Vagina (tissue), 2 donors: ENCODE measurements at places on chromosomes 4 and X.

- no peak for DNase-seq
These were observed 111.2 kb upstream of the TMEM47 start for GRCh38 chrX:34768290-34768689.

DNA sequence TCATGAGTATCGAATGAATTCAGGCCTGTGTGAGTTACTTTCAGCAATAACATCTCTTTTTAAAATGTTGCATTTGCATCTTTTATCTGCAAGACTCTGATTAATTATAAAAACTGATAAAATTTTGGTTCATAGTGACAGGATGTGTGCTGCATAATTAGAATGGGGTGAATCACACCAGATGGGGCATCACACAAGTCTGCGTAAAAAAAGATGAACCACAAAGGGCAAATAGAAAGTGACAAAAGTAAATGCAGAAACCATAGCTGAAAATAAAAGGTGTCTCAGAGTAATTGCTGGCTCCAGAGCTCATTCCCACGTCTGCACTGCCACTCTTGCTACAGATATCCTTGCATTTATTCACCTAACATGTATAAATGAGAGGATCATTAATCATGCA lies 131.1 kb downstream of the HS3ST1 start:
- no peak for DNase-seq

GRCh38 chrX:9182041-9182440 lies 148.1 kb upstream of the FAM9B start:
- DNase-seq = no peak

DNA sequence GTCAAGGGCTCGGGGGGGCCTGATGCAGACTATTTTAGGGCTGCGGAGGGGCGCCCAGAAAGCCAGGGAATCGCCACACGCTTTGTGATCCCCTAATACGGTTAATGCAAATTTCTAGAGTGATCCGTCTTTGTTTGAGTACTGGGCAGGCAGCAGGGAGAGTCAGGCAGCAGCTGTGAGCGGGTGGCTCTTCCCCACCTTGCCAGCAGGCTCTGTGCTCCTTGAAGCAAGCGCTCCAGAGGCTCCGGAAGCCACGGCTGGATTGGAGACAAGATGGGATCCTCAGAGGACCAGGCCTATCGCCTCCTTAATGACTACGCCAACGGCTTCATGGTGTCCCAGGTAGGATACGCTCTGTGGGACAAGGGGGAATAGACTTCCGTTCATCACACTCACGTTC lies at the start of gene ASMT:
ASMT (plus strand) TSS at position 133 of the 400 bp plus-strand sequence; CDS start at position 274, 141 bp downstream.
- no peak for DNase-seq

DNA sequence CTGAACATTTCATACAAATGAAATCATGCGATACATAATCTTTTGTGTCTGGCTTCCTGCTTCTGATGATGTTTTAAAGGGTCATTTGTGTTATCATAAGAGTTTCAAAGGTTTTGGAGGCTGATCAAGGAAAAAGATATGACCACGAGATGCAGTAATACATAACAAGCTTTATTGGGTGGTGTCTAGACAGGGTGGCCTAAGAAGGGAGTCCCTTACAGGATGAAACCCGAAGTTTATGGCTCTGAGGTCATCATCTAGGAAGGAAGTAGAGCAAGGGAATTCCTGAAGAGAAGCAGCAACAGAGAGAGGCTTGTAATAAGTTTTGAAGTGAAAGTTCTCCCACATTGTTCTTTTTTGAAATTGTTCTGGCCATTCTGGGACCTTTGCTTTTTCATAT lies 40.8 kb upstream of the SOD3 start:
- DNase-seq = no peak

DNA sequence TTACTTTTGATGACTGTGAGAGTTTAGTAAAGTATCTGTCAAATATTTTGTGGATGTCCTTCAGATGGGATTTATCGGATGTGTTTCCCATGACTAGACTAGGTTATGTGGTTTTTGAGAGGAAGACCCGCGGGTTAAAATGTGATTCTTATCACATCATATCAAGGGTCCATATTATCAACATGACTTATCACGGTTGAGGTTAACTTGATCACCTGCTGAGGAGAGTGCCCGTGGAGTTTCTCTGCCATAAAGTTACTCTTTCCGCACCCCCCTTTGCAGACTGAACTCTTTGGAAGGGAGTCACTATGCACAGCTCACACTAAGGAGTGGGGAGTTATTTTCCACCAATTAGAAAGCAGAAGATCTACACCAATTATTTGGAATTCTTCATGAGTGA lies 38.7 kb downstream of the GLRB start:
- DNase-seq = no peak

DNA sequence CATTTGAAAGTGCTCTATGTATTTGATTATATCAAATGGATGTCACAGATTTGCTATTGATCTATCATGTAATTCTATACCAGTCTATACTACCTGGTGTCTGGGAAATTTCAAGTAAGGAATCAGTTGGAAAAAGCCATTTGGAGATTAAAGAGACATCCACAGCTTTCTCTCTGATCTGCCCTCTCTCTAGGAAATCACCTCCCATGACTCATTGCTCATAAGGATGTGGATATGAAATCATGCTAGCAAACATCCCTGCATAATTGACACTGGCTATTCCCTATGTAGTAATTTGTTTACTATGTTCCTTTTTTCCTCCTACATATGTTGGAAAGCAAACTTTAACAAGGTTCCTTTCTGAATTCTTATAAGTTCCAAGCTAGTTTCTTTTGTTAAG lies 94.3 kb downstream of the TEX13A start:
- DNase-seq = no peak

- DNase-seq = no peak
These were observed 462.3 kb upstream of the ADGRL3 start for GRCh38 chr4:60737858-60738257.

- DNase-seq = no peak
These were observed 26.3 kb downstream of the TBC1D14 start for GRCh38 chr4:6935965-6936364.

GRCh38 chr4:185805262-185805802 lies 6.7 kb downstream of the SORBS2 start:
- DNase-seq = no peak

- DNase-seq = no peak
These were observed 14.0 kb downstream of the RBMX start for GRCh38 chrX:136866337-136867095.

DNA sequence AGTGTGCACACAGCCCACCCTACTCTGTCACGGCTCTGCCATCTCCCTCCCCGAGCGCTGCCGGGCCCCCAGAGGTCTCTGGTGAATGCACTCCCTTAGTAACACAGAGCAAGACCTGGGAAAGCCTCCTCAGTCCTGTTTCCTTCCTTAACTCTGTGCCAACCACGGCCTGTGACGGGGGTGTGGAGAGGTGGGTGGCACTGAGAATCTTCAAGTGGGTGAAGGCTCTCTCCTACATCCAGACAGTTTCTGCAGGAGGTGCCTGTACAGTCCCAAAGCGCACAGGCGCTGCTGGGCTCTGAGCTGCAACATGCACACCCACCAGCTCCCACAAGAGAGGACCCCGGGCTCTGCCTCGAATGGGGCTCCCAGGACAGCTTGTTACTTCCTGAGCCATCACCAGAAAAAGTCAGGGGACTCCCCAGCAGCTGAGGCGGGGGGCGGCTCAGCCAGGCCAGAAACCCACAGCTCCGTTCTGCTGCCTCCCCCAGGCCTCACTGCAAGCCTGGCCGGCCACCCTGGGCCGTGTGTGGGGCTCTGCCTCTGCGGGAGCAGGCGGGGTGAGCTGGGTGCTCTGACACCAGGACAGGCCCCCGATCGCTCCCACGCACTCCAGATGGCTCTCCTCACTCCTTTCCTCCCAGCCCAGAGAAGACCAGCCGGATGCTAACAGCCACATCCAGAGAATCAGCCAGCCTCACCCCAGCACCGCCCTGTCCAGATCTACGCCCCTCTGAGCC lies 29.7 kb downstream of the FAM53A start:
- DNase-seq = no peak

GRCh38 chrX:119134466-119134865 lies 6.9 kb upstream of the KIAA1210 start:
- DNase-seq = no peak

GRCh38 chr4:23904639-23905071 lies 14.8 kb upstream of the PPARGC1A start:
- no peak for DNase-seq

DNA sequence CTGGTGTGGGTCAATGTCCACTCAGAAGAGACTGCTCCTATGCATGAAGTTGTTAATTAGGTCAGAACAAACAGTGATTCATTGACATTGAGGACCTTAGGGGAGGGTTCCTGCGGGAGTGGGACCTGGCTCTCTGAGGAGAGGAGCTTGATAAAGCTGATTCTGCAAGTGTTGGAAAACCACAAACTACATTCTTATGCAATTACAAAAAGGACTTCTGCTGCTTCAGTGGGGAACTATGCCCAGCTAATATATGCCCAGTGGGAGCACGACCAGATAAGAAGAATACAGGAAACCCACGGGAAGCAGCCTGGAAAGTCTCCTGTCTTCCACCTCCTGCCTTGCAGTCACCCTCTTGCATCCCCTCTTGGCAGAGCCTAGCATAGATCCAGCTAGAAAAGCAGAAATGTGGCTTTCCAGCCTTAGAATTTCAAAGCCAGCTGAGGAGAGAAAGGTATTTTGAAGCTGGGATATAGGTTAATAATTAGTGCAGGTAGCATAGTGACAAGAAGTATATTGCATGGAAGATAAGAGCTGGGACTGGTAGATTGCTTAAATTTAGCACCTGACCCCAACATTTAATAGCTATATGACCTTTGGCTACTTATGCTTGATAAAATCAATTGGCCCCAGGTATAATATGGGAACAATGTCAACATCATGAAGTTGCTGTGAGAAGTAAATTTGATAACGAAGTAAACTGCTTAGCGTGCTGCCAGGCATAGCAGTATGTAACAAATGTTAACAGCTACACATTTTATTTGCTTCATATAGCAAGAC lies 34.9 kb upstream of the UGT8 start:
- no peak for DNase-seq

- DNase-seq = no peak
These were observed 802.6 kb downstream of the PDHA2 start for GRCh38 chr4:96642490-96642889.

DNA sequence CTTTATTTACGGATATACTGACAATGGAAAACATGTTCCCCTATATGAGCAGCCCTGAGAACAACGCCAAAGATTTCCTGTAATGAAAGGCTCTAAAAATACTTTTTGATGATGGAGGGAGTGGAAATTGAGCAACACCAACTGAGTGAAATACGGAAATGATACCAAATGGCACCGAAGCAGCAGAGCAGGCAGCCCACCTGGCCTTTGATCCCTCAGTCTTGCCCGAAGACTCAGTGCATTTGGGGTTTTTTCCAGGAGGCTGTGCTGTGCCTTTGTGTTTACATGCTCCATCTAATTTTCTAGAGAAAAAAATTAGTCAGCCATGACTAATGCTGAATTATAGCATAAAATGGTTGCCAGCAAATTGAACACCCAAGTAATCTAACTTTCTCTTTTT lies 169.9 kb upstream of the RBPJ start:
- no peak for DNase-seq

GRCh38 chr4:55396308-55397125 lies 760 bp downstream of the TMEM165 start:
- no peak for DNase-seq

GRCh38 chr4:2436301-2436700 lies 17.5 kb downstream of the CFAP99 start:
- no peak for DNase-seq

- DNase-seq = no peak
These were observed 410.3 kb upstream of the RASGEF1B start for GRCh38 chr4:81881855-81882621.

- DNase-seq = no peak
These were observed 104.7 kb upstream of the EGFL6 start for GRCh38 chrX:13464599-13465275.

GRCh38 chr4:44632733-44633132 lies 18.7 kb downstream of the YIPF7 start:
- DNase-seq = no peak

GRCh38 chrX:13250826-13251580 lies 68.8 kb downstream of the ATXN3L start:
- no peak for DNase-seq

DNA sequence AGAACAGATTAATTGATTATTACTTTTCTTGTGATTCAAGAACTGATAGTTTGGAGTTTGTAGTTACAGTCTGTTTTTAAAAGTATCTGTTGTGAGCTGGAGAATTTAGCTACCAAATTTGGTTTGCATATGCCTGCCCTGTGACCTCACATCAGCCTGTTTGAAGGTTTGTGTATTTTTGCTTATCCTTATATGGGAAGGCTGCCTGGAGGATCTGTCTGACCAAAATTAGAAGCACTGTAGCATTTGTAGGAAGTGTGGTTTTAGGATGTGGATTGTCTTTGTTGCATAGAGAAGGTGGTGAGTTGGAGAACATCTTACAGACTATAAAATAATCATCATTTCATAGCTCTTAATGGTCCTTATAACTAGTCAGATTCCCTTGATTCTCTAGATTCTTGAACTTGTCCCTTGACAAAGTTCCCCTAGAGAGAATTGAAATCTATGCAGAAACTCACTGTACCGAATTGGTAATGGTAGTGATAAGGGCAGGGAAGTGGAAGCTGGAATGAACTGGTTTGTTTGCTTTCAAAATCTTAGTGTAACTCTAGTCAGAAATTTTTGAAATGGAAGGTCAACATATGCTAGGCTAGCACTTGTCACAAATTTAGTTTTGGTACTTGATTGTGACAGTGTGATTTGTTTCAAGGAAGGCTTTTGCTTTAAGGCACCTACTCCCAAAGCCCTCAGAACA lies 57.3 kb downstream of the SH3BGRL start:
- DNase-seq = no peak

DNA sequence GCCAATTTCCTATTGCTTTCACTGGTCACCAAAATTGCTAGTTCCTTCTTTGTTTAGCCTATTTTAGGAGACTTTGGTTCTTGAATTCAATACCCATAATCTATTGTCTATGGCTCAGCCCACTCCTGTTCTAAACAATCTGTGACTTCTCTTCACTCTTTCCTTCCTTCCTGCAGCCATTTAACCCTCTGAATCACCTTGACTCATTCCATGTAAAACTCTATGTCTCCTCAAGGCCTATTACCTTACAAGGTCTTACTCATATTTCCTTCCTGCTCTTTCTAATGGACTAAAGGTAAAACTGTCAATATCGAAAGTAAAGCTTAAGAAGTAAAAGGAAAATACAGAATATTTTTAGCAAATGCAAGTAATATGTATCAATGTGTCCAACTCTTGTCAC lies 301.6 kb downstream of the ARHGAP24 start:
- no peak for DNase-seq

DNA sequence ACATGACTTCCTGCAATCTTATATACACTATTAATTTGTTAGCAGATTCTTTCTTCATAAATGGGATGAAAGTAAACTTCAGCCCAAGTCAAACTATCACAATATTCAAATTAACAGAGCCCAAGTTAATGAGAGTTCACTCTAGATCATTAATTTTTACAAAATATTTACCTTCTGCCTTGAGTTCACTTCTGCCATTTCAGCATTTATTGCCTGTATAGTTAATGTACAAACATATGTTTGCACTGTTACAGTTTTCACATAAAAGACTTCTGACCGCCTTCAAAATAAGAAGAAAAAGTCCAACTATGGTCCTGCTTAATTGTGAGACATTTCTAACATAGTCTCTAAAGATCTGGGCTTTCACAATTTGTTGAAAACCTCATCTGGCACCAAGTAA lies 46.9 kb downstream of the GPC3 start:
- no peak for DNase-seq
